ENCODE measurements at places on chromosomes 12 and 14. TPM values are rescaled to one million over a fixed set of nuclear protein-coding genes. Genes with fewer than 3 reads are reported as not detected.

The PTCSC3 gene
- not detected for total RNA-seq

- DNase-seq = peak; percentile 69
These were observed 53.7 kb downstream of the APAF1 start for GRCh38 chr12:98698603-98699463.

- DNase-seq = no peak
These were observed 18.1 kb upstream of the WDR89 start for GRCh38 chr14:63659726-63660125.

GRCh38 chr14:70152081-70152480 lies 36.7 kb downstream of the SLC8A3 start:
- no peak for DNase-seq

The RAP1B gene
- 149 TPM for total RNA-seq

- DNase-seq = no peak
These were observed 40.2 kb upstream of the FBRSL1 start for GRCh38 chr12:132449565-132450417.

- DNase-seq = no peak
These were observed 1144.8 kb downstream of the AACS start for GRCh38 chr12:126210026-126210425.

DNA sequence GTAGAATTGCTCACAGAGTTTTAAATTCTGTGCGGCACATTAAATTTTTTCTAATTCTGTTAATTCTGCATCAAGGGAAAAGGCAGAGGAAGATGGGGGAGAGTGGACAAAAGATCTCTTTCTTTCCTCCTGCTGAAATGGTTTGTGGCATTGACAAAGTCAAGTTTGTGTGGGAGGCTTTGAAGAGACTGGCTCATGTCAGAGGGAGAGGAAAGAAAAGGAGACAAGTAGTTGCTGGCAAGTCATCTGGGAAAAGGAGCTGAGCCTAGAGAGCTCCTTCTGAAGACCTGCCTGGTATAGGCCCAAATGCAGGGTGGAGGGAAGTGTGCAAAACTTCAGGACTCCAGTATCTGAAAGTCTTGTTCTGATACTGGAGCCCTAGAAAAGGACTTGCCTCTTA lies 36.3 kb downstream of the TTLL5 start:
- DNase-seq = no peak

The MYRFL gene
- total RNA-seq = 0.31 TPM

The RIMBP2 gene
- total RNA-seq = 0.62 TPM

The FANCM gene
- total RNA-seq = 12.5 TPM

The RAPGEF3 gene
- total RNA-seq = 16.0 TPM

- DNase-seq = no peak
These were observed 87.9 kb upstream of the PTPRQ start for GRCh38 chr12:80356097-80356496.
